ENCODE measurements at places on chromosomes 3 and 15.

DNA sequence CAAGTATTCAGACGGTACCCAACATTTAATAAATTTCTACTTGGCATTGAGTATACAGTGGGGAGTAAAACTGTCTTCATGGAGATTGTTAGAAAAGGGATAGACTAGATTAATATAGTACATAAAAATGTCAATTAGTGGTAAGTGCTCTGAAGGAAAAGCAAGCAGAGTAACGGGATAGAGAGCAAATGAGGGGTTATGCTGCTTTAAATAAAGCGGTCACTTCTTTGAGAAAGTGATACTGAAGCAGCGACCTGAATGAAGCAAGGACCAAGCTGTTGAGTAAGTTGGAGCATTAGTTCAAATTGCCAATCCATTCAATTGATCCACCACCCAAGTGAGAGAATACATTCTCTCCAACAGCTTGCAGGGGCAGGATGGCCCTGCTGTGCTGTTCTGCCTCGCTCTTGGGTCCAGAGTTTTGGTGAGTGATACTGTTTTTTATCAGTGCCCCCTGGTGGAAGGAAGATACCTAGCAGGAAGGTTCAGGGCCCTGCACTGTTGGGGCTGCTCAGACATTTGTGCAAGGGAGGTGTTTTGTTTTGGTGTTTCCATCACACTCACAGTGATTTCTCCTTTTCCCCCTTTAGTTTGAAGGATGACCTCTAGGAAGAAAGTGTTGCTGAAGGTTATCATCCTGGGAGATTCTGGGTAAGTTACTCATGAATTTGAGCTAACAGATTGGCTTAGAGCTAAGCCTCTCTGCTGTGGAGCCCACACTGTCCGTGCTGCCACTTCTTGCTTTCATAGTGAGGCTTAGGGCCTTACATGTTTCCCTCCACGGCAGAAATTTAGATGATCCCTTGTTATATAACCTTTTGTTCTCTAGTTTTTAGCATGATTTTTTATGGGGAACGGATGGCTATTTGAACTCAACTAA, 69.0 kb downstream of the RAB7A start:
- DNase-seq, result peak; percentile 76

- DNase-seq, result no peak
These were observed 22.1 kb downstream of the ARNT2 start for GRCh38 chr15:80426316-80426715.

- DNase-seq, result peak; percentile 90
These were observed 36.5 kb downstream of the ATOSA start for GRCh38 chr15:52642386-52643361.

GRCh38 chr3:64575211-64575844, 112.5 kb downstream of the ADAMTS9 start:
- peak; percentile 14 for DNase-seq

GRCh38 chr15:68421115-68421551, 10.8 kb downstream of the ITGA11 start:
- peak; percentile 37 for DNase-seq

DNA sequence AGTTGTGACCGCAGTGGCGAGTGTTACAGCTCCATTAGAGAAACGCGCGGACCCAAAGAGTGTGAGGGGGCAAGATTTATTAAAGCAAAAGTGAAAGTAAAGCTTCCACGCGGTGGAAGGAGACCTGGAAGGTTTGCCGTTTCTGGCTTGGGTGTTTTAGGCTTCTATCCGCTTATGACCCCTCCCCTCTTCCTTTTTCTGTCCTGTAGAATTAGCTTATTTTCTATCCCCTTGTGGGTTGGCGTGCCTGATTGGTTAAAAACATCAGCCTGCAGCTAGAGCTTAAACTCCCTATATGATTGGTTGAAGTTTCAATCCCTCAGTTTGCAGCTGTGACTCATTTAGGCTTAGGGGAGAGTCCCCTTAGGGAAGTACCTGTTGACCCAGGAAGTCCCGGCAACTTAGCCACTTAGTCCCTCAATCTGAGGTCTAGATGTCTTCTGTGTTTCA, 39.6 kb downstream of the C3orf38 start:
- DNase-seq, result no peak

- DNase-seq, result no peak
These were observed 48.1 kb upstream of the XXYLT1 start for GRCh38 chr3:195319060-195319459.

- peak; percentile 89 for DNase-seq
These were observed 61.1 kb downstream of the MLH1 start for GRCh38 chr3:37054370-37054769.

DNA sequence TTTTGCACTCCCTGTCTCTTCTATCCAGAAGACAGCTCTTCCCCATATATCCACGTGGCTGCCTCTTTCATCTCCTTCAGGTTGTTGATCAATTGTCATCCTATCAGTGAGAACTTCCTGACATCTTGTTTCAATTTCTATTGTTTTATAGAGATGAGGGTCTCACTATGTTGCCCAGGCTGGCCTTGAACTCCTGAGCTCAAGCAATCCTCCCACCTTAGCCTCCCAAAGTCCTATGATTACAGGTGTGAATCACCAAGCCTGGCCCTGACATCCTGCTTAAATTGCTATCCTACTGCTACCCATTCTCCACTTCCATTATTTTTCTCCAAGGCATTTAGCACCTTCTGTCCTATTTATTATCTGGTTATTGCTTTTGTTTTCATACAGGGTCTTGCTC, 44.9 kb upstream of the IREB2 start:
- no peak for DNase-seq

DNA sequence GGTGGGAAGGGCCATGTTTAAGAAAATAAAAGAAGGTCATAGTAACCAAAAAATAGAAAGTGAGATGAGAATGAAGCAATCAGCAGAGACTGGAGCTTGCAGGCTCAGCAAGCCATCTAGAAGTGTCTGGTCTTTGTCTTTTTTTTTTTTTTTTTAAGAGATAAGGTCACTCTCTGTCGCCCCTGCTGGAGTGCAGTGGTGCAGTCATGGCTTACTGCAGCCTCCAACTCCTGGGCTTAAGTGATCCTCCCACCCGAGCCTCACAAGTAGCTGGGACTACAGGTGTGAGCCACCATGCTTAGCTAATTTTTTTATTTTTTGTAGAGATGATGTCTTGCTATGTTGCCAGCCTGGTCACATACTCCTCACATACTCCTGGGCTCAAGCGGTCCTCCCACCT, 36.2 kb downstream of the GXYLT2 start:
- DNase-seq, result no peak

DNA sequence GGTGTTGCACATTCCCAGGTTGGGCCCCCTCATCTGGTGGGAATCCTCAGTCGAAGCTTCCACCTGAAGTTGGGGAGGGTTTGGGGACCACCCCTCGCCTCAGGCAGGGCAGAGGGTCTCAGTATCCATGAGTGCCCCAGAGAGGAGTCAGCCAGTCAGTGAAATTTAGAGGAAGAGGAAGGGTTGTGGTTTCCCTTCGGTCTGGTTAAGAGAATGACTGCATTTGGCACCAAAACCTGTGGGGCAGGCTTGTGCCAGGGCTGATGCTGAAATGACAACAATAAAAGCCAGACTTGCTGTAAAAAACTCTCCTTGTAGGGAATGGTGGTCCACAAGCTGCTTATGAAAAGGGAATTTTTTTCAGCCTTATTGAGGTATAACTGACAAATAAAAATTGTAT, 22.6 kb downstream of the LMCD1 start:
- no peak for DNase-seq

GRCh38 chr3:196654735-196655090, 15.2 kb downstream of the NRROS start:
- peak; percentile 67 for DNase-seq

- DNase-seq, result peak; percentile 14
These were observed 32.7 kb upstream of the NUDT16 start for GRCh38 chr3:131348911-131349310.

DNA sequence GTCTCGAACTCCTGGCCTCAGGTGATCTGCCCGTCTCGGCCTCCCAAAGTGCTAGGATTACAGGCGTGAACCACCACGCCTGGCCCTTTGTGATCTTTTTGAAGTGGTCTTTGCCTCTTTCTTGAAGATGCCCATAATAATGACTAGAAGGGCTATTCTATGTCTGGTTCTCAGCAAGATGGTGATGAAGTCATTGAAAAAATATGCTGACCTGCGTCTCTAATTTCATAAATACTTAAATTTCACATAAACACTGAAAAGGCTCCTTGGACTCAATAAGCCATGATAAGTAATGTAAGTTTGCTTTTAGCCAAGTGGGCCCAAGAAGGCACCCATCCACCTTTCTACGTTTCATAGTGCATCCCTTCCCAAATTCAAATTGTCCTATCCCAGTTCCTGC, 775 bp upstream of the MAPK6 start:
- DNase-seq, result peak; percentile 69

Data from EH (cell line).